ENCODE measurements at places on chromosomes 5 and 9.
A peak's percentile ranks its signal among the peaks of the same experiment; 100 is the strongest.

GRCh38 chr5:53923961-53924360 is 363.5 kb downstream of the NDUFS4 start:
- DNase-seq: no peak

DNA sequence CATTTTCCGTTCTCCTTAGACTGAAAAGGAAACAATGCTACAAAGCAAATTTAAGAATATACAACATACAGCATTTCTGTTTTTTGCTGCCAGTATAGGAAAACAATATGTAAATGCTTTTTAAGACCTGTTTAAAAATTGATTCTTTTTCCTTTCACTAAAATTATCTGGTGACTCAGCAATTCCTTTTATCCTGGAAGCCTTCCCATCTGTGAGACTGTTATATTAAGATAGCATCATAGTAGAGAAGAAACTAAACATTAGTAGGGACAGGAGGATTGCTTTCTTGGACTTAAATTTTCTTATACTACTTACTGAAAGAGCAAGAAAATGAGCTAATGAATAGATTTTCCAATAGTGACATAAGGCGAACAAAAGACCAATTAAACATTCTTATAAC is 30.0 kb upstream of the GPR21 start:
- DNase-seq: no peak

DNA sequence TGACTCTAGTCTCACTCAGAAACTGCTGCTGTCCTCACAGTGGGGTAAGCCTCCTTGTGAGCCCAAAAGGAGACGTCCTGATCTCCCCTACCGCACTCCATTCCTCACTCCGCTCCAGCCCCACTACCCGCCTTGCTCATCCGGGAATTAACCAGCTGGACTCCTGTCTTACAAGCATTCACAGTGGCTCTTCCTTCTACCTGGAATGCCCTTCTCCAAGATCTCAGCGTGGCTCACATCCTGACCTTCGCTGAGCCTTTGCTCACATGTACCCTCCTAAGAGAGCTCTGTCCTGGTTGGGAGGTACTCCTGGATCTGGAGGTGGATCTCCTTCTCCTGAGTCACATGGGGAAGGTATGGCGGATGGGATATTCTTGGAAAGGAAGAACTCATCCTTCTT is 10.7 kb upstream of the KLF9 start:
- DNase-seq: no peak

GRCh38 chr5:77218263-77218662 is 7.8 kb downstream of the PDE8B start:
- no peak for DNase-seq

DNA sequence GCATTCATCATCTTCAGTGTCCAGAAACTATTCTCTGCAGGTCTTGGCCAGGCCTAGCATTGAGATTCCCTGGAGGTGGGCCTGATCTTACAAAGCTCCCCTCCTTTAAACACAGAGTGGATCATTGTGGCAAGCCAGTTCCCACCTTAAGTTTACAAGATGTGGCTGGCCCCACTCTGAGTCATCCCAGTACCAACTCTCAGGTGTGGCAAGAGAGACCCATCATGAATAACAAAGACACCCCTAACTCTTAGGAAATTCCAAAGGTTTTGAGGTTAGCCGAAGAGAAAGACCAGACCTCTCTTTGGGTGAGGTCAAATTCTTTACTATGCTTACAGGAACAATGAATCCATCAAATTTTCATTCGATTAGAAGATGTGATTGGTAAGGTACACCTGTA is 78.2 kb downstream of the RFK start:
- DNase-seq: no peak

GRCh38 chr5:139399501-139400121 is 4.3 kb downstream of the SPATA24 start:
- no peak for DNase-seq

- DNase-seq: no peak
Observed at GRCh38 chr5:167578977-167579692, 712.3 kb upstream of the WWC1 start.

DNA sequence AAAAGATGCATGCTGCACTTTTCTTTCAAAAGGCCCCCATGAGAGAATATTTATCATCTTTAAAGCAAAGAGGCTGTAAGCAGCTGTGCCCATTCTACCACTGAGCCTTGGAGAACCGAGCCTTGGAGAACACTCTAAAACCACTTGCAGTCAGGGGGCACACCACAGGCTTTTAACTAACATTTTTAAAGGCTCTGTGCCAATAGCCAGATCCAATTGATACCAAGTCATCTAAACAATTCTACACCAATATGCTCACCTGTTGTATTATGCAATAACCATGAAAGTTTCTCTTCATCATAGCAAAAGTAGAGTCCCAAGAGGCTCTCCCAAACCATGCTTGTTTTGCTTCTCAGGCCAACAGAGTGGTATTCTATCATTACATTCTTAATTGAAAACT is 1090.5 kb upstream of the SEMA6A start:
- no peak for DNase-seq

DNA sequence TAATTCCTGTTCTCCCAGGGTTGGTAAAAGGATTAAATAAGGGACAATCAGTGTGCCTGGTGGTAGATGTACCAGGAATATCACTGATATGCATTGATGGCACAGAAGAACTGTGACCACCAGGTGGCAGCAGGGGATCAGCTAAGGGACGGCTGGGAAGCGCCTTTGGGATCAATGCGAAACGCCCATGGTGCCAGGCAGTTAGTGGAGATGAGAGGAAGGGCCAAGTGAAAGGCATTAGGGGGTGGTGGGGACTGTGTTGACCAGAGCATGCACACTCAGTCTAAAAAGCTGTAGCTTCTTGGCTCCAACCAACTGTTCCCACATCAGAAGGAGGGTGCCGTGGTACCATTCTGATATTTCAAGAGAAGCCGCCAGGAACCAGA is 55.6 kb downstream of the ARHGEF37 start:
- peak; percentile 66 for DNase-seq

- no peak for DNase-seq
Observed at GRCh38 chr5:95398989-95399388, 7.8 kb downstream of the FAM81B start.

DNA sequence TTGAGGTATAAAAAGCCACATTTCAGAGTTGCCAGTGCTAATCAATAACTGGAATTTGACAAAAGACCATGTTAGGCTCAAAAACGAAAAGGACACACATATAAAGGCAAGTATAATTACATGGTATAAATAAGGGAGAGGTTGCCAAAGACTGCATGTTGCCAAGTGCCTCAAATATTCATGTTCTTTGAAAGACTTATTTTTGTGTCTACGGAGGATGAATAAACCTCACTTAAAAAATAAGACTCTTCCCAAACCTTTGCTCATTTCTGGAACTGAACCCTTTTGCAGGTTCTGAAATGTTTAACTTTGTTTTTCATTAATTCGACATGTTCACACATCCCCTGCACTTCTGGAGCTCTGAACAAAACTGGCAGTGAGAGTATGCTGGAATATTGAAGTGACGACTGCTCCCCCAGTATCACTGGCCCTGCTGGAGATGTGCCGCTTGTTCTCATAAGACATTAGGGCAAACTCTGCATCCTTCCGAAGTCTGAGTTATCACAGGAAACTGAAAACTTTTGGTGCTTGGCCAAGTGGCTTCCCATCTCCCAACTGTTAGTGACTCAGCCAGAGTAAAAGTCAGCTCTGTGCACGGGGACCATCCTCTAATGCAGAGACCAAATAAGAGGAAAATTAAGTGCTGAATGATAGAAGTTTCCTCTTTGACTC is 336.8 kb downstream of the GLIS3 start:
- peak; percentile 64 for DNase-seq

DNA sequence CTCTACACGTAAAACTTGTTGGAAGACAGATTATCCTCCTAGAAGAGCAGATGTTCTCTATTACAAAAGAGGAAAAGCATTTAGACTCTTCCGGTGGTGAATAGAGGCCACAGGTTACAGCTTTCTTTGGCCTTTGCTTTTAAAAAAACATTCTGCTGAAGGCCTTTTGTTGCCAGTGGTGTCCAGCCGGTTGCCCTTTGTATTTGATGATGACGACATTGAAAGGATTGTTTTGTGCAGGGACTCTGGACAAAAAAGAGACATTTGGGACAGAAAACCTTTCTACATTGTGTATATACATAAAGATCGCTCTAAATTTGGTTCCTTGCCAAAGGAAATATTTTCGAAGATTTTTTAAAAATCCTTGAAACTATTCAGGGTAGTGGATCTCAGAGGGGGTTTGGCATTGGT is 180.3 kb downstream of the C9orf152 start:
- peak; percentile 92 for DNase-seq

DNA sequence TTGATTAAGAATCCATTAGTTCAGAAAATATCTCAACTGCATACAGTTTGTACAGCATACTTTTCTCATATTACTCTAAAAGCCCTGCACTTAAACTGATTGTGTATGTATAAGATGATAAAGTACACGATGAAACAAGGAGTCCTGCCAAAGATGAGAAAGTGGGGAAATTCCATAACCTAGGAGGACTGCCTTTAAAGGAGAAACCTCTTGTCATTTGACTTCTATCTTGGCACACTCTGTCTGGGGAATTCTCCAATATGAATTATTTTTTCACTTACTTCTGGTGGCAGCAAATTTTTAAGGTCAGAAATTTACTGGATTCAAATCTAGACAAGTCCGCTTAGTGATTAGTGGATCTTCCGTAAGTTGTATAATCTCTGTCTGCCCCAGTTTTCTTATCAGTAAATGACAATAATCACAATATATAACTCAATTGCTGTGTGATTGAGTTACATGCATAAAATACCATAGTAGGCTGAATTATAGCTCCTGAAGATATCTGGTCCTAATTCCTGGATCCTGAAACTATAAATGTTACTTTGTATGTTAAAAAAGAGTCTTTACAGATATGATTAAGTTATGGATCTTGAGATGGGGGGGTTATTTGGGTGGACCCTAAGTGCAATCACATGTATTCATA is 17.0 kb upstream of the ISOC1 start:
- DNase-seq: no peak

DNA sequence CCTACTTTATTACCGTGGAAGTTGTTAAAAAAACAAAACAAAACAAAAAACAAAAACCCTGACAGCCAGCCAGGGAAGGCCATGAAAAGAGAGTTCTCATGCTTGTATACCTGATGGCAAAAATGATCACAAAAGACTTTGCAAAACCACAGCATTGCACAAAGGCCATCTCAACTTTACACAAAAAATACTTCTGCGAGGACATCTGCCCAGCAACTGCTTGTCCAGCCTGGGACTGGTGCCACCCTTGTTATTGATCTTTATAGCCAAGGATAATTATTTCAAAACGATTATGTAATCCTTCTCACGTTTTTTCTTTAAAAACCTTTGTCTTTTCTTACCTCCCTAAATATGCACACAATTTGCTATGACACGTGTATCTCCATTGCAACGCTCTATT is 42.2 kb upstream of the SLC28A3 start:
- DNase-seq: no peak

DNA sequence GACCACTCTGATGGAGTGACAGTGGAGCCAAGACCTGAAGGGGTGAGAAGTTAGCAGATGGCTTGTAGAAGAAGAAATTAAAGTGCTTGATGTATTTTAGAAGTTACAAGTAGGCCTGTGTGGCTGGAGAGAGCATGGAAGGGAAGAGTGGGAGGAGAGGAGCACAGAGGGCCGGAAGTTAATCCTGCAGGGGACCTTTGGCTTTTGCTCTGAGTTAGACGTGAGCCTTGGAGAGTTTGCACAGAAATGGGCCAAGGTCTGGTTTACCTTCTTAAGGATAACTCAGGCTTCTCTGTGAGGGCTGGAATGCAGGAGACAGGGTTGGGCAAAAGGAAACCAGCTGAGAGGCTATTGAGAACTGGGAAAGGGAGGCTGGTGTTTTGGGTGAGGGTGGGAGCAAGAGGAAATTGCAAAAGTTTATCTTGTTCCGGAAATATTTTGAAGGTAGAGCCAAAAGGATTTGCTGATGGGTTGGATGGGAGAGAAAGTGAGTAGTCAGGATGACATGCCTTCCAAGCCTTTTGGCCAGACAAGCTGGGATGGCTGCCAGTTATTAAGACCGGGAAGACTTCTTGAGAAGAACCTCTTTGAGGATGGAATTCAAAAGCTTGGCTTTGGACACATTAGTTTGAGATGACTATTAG is 17.5 kb upstream of the F2RL1 start:
- DNase-seq: no peak

GRCh38 chr5:2166979-2167377 is 284.3 kb upstream of the IRX4 start:
- DNase-seq: no peak

GRCh38 chr9:109887079-109887478 is 107.1 kb downstream of the PALM2AKAP2 start:
- no peak for DNase-seq

DNA sequence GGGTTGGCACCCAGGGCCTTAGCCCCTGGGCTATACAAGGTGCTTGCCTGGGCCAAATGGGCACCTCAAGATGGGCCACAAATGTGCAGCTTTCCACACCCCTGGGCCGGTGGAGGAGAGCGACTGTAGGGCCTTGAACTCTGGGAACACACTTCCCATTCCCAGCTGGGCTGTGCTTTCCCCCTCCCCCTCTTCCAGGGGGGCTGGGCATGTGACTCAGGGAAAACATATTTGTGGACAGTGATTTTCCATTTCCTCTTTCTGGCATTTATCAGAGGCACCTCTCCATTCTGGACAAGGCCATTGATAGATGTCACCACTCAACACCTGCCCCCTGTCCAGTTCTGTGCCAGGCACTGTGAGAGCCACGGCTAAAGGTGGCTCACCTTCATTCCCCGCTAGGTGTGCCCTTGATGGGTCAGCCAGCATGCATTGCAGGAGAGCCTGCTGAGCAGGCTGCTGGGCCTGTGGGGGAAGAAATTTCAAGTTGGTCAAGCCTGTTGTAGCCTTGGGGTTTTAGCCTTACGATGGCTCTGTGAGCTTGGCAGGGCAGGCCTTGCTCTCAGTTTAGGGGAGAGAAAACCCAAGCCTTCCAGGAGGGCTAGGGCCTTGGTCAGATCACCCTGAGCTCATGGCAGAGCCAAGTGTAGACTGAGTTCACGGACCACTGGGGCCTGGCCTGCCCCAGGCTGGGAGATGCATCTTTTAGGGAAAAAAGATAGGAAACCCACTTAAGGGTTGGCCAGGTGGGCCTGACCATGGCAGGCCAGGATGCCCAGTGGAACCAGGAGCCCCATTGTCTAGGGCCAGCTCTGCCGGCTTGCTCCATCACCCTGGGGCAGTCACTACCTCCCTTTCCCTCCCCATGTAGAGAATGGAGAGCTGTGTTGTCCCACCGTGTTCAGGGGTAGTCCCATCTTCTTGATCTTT is 113.9 kb downstream of the DAB2IP start:
- peak; percentile 92 for DNase-seq

GRCh38 chr5:38471709-38472108 is 84.7 kb downstream of the LIFR start:
- DNase-seq: no peak

DNA sequence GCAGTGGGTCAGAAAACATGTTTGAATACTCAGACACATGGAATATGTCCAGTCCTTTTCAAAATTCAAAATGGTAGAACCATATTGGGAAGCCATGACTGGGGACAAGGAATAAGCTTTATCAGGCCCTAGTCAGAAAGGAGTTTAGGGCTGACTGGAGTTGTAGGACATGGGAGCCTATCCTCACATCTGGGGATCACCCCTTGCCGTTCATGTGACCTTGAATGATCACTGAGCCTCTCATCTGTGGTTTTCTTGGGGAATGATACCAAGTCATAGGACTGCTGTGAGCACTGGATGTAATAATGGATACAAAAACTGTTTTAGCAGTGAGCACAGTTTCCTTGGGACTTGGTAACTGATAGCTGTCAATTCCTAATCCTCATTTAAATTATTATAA is 84.7 kb downstream of the IQGAP2 start:
- DNase-seq: no peak

Data from dermis microvascular lymphatic vessel endothelial cell (primary cell).